ENCODE measurements at places on chromosomes 11 and 22.
A peak's percentile ranks its signal among the peaks of the same experiment; 100 is the strongest.

DNA sequence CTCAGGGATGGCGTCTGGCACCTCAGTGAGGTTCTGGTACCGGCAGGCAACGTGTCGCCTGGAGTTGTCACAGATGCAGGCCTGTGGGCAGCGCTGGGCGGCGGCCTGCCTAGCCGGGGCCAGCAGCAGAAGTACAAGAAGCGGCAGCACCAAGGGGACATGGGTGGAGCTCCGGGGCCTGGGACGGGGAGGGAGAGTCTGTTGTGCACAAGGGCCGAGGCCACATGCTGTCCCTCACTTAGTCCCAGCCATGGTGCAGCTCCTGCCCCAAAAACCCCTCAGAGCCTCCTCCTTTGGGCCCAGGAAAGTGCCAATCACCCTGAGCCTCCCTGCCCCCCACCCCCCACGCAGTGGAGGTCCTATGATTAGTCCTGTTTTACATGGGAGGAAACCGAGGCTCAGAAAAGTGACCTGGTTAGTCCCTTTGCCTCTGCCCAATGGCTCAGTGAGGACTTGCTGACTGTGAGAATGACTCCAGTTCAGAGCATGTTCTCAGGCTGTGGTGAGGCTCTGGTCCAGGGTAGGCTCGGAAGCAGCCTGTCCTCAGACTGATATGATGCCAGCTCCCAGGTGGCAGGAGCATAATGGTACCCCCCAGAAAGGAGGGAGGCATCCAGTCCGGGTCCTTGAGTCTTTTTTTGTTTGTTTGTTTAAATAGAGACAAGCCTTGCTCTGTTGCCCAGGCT, 1.1 kb downstream of the CHADL start:
- DNase-seq, result no peak

GRCh38 chr11:44604171-44604581, 38.7 kb downstream of the CD82 start:
- DNase-seq, result no peak

DNA sequence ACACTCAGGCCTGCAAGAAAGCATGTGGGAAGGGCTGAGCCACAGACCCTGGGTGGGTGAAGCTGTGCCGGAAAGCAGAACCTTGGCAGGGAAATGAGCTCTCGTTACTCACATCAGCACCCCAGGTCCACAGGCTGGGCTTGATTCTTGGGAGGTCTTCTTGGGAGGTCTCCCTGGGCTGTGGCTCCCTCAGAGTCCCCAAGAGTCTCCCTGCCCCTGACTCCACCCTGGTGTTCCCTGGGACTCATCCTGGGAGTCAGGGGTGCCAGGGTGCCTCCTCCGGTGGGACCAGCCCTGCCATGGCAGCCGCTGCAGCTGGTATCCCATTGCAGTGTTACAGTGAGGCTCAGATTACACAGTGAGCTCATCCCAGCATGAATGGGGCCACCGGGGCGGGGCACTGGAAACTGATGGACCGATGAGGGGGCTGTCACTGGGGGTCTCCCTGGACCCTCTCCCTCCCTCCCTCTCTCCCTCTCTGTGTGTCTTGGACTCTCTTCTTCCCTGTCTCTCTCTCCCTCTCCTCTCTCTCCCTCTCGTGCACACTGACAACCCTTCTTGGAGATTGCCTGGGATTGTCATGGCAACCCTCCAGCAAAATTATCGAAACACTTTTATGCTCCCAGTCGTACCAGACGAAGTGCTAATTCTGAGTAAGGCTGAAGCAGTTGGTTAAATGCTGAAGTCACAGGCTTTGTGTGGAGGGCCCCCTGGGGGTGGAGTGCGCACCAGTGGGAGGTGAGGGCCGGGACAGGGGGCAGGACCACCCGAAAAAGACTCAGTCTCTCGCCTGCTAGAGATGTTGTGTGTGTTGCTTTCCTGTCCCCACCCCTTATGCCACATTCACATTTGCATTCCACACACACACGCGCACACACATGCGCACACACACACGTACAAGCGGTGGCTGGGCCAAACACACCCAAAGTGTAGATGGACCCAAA, 8.6 kb upstream of the C11orf96 start:
- DNase-seq, result no peak

GRCh38 chr11:60307507-60308195, 19.4 kb upstream of the MS4A6E start:
- no peak for DNase-seq

DNA sequence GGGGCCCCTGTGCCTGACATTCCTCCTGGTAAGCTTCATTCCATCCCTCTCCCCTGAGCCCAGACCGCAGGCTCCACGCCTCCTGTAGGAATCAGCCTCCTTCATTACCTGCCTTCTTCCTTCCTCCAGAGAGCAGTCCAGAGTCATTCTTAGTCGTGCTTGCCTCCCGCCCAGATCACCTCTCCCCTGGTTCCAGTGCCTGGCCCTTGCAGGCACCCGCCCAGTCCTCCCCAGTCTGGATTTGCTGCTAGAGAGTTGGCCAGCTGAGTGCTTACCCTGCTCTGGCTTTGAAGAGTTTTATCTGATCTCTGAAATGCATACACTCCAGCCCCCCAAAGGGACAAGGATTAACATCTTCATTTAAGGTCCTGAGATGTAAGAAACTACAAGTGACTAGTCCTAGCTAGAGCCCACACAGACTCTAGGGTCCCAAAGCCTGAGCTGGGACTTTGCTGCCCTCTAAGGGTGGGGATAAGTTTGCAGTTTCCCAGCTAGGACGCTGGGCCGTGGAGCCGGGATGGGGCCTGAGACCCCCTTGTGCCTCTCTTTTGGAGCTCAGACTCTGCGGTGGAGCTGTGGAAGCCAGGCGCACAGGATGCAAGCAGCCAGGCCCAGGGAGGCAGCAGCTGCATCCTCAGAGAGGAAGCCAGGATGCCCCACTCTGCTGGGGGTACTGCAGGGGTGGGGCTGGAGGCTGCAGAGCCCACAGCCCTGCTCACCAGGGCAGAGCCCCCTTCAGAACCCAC, 1.6 kb downstream of the NR1H3 start:
- no peak for DNase-seq

DNA sequence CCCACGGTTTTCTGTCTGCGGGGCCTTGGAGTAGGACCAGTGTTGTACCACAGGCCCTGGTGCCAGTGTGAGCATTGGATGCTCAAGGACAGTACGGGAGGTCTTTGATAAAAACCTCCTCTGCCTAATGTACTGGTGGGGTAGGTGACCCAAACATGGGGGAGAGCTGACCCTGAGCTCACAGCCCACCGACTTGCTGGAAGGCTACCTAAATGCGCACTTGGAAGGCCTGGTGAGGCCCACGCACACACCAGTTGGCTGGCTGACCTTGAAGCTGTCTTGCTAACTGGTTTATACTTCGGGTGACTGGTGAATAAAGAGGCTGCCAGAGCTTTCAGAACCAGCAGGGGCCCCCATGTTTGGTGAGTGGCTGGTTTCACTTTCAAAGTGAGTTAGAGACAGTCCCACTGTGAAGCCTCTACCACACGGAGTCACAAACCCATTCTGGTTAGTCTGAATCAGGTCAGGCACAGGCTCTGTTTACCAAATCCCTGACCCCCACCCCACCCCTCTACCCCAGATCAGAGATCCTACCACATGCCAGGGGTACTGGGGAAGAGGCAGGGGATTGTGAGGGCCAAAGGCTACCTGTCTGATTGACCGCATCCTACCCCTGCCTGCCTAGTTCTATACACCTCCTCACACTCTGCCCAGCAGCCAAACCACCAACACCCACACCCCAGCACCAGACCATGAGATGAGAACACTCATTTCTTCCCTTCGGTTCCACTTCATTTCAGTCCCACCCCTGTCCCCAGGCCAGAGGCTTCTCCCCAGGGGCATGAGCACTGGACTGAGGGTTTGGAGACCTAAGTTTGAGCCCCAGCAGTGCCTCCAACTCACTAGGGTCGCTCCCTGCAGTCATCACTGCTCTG, 12.7 kb upstream of the IL2RB start:
- DNase-seq, result no peak

- peak; percentile 76 for DNase-seq
These were observed 17.1 kb upstream of the EFCAB6 start for GRCh38 chr22:43828998-43829782.

GRCh38 chr11:40140560-40140959, 1318.9 kb downstream of the LRRC4C start:
- DNase-seq, result no peak

GRCh38 chr11:103406357-103406756, 297.1 kb downstream of the DYNC2H1 start:
- no peak for DNase-seq

GRCh38 chr11:7974668-7975067, 9.4 kb upstream of the NLRP10 start:
- no peak for DNase-seq

GRCh38 chr11:3109921-3110706, 52.9 kb upstream of the CARS1 start:
- DNase-seq, result peak; percentile 36

DNA sequence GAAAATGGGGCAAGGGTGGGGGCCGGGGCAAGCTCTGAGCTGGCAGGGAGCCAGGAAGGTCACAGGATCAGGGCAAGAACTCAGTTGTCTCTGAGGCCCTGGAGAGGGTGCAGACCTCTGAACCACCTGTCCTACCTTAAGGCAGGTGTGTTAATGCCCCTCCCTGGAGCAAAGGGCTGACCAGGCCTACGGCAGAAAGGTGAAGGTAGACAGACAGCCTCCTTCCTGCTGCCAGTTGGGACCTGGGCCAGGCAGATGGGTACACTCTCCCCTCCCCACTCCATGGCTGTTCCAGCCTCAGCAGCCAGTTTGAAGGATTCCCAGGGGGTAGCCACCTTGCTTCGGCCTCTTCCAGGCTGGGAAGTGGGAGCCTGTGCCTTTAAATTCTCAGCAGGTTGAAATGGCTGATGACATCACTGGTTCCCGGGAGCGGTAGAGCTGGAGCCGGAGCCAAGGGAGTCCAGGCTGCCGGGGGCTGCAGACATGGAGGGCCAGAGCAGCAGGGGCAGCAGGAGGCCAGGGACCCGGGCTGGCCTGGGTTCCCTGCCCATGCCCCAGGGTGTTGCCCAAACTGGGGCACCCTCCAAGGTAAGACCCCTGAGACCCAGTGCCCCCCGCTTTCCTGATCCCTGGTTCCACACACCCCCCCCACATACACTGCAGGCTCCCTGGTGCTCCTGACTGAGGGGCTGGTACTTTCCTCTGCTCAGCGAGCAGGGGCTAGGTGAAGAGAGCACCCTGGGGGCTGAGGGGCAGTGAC, at the start of gene INPP5J:
Gene INPP5J, plus strand, starts transcription at position 435 of the 760 bp plus-strand sequence. Its CDS starts 49 bp downstream, at position 484.
- no peak for DNase-seq

- no peak for DNase-seq
These were observed 11.3 kb upstream of the ETS1 start for GRCh38 chr11:128598506-128599150.

DNA sequence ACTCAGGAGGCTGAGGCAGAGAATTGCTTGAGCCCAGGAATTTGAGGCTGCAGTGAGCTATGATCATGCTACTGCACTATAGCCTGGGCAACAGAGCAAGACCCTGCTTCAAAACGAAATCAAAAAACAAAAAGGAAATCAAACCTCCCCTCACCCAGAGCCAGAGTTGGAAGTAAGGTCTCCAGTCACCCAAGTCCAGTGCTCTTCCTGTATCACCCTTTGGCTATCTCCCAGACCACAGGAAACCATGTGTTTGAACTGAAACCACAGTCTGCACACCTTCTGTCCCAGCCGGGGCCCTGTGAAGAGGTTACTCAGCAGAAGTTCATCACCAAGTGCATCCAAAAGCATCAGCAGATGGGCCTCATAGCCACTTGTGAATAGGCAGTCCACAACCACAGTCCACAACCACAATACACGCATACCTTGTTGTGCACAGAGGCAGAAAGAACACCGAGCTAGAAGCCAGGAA, 4.6 kb downstream of the MYH9 start:
- no peak for DNase-seq

GRCh38 chr22:43402128-43402527, 9.7 kb upstream of the MPPED1 start:
- no peak for DNase-seq

DNA sequence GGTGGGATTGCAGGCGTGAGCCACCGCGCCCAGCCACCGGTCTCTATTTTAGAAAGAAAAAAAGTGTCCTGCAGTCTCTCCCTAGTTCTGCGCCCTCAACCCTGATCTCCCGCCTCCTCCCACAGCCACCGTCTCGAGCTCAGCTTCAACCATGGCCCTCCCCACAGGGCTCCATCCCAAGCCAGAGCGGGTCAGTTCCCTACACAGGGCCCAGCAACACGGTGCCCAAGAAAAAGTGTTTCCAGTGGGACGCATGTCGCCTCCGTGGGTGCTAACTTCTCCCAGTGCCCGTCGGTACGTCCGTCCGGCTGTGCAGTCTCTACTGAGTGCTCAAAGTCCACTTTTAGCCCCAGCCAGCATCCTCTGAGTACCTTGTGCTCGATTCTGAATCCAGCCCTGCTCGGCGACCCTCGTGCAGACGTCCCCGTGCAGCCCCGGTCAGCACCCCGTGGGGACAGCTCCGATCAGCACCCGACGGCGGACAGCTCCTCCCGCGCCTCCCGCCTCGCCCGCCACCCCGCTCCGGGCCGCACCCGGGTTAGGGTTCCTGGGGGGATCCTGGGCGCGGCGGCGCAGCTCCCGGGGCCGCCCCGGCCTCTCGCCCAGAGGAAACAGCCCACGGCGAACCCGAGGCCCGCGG, 657 bp upstream of the MAPK8IP2 start:
- peak; percentile 82 for DNase-seq

- no peak for DNase-seq
These were observed 3.7 kb upstream of the PACSIN2 start for GRCh38 chr22:43018615-43019014.

DNA sequence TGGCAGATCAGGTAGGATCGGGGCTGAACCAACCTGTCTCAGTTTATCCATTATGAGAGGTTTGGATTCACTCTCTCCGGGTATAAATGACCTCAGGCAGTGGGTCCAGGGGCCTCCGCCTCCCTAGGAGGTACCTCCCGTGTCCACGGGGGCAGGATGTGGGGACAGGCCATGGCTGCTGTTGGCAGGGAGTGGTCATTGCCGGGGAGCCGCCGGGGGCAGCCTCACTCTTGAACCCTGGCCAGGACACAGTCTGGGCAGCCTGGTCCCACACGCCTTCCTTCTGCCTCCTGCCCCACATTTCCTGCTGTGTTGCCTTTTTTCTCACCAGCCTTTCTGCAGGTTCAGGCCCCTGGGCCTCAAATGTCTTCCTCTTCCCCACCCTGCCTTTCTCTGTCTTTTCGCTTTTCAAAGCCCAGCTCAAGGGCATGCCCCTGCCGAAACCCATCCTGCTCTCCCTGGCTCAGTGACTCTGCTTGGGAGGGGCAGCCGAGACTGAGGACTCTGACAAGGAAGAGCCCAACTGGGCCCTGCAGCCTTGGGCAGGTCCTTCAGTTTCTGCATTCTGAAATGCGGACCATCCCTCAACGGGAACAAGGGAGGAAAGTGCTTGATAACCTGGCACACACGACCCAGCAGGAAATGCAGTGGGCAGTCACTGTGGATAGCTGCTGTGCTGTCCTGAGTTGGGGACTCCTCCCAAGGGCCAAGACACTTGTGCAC, 31.1 kb downstream of the ZC3H7B start:
- no peak for DNase-seq

GRCh38 chr22:30016596-30016995, 63.7 kb upstream of the HORMAD2 start:
- DNase-seq, result no peak

- no peak for DNase-seq
These were observed 62.6 kb upstream of the RASD2 start for GRCh38 chr22:35477911-35478582.
